ENCODE measurements at places on chromosomes 3 and 15.

GRCh38 chr3:58293516-58293915, 12.5 kb upstream of the RPP14 start:
- DNase-seq, result no peak

DNA sequence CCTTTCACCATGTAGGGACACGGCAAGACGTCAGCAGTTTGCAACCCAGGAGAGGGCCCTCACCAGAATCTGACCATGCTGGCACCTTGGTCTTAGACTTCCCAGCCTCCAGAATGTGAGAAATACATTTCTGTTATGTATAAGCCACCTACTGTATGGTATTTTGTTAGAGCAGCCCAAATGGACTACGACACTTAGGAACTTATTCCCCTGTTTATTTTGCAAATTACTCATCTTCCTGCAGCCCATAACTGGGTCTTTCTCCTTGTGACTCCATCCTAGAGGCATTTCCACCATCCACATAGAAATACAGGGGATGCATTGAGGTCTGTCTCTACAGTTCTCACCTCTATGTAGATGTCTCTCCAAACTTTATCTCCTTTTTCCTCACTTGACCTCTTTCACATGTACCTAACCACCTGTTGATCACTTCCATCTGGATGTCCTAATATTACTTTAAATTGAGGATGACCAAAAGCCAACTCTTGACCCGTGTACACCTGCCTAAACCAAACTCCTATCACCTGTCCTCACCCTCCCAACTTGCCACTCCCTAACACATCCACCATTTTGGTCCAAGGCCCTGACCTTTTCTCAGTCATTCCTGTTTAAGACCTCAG, 406.0 kb upstream of the WNT5A start:
- DNase-seq, result no peak

GRCh38 chr3:116166121-116166520, 279.2 kb downstream of the LSAMP start:
- DNase-seq, result no peak

DNA sequence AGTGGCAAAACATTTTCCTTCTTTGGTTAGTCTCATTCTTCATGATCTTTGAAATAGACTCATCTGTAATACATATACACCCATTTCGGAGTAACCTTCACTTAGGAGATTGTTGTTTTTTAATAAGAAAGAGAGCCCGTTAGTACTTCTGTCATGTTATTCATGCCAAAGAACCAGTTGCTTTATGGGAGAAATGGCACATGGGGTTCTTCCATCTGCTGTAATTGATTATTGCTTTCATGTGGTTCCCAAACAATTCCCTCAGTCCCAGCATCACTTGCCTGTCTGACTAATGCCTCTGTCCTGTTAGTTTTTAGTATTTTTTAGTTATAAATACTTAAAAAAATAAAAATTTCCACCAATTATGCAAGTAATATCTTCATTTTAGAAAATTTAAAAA, 33.8 kb upstream of the FAH start:
- DNase-seq, result no peak

- DNase-seq, result no peak
Observed at GRCh38 chr3:101865751-101866509, 16.6 kb downstream of the NFKBIZ start.

DNA sequence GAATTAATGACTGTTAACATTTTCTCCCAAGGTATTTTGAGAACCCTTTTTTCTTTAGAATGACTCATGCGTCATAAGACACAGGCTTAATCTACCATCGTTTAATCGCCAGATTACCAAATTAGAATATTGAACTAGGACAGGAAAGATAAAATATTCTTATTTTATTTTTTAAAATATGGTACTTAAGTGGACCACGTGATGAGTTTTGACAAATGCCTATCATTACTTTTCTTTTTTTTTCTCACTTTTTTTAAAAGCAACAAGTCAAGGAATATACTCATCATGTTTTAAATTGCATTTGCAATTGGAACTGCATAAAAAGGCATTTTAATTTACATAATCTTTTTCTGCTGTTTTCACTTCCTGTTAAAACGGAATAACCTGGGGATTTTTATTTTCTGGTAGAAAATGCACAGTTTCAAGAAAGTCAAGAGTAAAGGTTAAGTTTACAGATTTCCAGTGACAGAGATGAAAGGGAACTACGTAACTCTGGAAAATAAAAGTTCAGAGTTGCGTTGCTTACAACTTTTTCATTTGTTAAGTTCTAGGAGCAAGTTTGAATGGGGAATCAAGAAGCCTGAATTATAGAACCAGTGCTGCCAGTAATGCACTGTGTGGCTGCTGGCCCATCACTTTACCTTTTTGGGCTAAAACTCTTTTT, 23.6 kb downstream of the SIAH2 start:
- no peak for DNase-seq

DNA sequence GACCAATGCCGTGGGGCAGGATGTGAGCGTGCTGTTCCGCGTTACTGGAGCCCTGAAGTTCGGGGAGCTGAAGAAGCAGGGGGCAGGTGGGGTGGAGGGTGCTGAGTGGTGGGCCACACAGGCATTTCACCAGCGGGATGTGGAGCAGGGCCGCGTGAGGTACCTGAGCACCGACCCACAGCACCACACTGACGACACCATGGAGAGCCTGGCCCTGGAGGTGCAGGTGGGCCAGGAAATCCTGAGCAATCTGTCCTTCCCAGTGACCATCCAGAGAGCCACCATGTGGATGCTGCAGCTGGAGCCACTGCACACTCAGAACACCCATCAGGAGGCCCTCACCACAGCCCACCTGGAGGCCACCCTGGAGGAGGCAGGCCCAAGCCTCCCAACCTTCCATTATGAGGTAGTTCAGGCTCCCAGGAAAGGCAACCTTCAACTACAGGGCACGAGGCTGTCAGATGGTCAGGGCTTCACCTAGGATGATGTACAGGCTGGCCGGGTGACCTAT, 179.6 kb downstream of the TBC1D2B start:
- no peak for DNase-seq

DNA sequence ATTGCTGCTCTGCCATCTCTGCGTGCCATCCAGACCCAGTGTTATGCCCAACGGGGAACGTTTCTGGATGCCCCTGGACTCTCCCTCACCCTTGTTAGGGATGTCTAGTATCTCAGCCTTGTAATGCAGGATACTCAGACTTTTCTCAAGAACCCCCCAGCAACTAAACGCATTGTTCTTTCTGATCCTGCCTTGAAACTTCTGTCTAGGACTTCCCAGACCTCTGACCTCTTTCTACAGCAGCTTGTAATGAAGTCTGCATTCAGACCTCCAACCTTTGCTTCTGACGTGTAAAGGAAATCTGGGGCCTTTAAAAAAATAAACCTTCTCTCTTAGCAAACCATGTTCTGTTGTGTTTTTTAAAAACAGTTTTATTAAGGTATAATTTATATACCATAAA, 139.5 kb downstream of the KCNAB1 start:
- no peak for DNase-seq

DNA sequence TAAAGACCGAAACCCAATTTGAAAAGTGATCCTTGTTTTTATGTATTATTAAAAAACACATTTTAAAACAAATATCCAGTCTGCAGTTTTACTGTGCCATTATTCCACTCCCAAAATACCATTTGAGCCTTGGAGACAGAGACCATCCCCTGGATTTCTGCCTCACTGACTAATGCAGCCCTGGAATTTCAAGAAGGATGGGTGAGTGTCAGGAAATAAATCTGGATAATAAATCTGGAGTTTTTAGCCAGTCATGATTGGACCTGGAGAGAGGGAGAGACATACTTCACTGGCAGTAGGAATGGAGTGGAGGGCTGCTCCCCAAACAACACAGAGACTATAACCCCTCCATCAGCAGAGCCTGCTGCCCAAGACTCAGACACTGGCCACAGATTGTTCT, 123.3 kb downstream of the MYLK start:
- DNase-seq, result no peak

DNA sequence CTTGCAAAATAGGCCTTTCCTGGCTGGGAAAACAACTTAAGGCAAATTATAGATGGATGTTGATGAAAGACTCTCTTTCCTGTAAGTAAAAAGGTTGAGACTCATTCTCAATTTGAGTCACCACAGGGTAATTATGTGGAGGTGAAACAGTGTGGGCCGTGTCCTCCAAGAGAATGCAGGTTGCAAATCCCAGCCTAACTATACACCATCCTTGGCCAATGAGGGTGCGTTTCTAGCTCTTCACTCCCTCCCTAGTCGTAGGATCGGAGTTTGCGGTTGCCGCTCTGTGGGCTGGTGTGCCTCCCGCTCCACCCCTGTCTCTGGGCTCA, 259.9 kb downstream of the PLCL2 start:
- DNase-seq, result no peak

- DNase-seq, result no peak
Observed at GRCh38 chr15:81083201-81083600, 50.9 kb upstream of the CFAP161 start.

DNA sequence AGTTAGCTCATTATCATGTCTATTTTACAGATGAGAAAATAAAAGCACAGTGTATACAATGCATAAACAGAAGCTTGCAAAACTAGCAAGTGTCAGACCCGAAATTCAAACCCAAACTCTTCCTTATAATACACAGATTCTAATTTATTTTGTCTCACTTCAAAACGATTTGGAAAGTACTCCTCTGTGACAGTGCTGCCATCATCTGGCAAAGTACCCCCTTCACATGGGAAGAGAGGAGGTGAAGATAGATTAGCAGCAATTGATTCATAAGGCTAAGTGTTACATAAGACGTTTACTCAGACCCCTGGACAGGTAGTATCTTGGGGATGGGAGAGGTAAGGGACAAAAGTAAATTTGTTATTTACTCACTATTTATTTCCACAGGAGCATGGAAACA, 744.0 kb upstream of the SGO1 start:
- no peak for DNase-seq

- no peak for DNase-seq
Observed at GRCh38 chr15:39591896-39592315, 11.0 kb downstream of the THBS1 start.

DNA sequence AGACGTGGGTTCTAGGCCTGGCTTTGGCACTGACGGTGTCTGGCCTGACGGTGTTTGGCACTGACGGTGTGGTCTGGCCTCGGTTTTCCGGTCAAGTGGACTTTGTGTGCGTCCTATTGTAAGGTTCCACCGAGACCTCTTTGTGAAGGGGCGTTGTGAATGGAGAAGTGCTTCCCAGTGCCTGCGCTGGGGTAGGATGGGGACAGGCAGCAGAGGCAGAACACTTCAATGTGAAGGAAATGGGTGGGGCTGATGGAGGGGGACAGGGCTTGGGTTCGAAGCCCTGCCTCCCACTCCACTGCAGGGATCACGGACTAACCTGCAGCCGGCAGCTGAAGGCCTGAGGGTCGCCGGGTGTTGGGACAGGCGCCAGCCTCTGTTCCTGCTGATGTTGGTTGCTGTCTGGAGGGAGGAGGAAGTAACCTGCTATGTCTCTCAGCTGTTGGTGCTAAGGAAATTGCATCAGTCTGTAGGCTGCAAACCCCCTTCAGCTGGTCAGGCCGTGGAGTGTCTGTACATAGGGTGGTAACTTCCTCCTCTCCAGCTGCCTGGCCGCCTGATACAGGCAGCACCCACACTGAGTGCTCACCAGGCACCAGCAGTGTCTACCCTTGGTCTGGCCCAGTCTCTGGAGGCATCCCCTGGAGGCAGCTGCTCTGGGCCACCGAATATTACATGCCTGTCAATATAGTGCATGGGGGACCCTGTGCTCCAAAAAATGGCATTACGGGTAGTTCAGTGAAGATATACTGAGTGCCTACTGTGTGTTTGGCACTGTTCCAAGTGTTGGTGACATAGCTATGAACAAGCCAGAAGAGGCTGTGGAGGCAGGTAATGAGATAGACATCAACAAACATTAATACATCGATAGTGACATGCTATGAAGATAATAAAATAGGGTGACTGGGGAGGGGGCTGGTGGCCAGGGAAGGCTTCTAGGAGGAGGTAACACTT, 1.1 kb downstream of the TM6SF1 start:
- no peak for DNase-seq

DNA sequence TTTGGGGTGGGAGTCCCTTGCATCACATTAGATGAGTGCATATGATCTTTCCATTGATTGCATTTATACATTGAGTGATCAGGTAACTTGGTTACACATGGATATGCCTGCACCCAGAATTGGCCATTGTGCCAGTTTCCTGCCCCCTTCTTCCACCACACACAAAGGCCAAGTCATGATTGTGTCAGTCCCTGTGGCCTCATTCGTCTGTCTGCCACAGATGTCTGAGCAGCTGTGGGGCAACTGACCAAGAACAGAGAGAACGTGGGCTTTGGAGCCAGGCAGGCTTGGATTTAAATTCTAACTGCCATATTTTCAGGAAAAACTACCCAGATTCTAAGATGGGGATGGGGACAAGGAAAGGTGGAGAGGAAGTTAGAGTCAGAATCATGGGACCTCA, 27.0 kb downstream of the CCNL1 start:
- DNase-seq, result no peak

DNA sequence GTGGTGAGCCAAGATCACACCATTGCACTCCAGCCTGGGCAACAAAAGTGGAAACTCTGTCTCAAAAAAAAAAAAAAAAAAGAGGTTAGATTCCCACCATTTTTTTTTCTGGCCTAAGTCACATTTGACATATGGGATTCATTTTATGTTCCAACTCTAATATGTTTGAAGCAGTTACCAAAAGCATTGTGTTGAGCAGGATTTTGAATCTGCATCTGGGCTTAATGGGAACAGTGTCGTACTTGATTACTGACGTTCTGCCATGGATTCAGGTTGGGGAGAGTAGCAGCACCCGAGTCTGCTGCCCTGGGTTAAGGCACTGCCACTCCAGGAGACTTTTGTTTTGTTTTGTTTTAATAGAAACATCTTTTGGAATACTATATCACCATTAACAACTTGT, 348.7 kb upstream of the TBL1XR1 start:
- DNase-seq, result no peak

DNA sequence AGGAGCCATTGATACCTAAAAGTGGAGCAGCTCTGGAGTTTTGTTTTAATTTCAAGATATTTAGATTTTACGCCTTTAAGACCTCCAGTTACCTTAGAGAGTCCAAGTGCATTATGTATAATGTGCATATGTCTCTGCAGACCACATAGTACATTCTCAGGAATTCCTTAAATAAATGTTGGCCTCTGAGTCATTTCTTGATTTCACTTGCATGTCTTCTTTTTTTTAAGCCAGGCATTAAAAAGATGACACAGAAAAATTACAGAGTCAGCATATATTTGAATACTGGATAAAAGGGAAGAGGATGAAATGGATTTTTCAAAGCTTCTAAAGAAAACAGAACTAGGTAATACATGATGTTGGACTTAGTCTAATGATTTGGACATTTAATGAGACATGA, 125.2 kb downstream of the TMCO5A start:
- no peak for DNase-seq

DNA sequence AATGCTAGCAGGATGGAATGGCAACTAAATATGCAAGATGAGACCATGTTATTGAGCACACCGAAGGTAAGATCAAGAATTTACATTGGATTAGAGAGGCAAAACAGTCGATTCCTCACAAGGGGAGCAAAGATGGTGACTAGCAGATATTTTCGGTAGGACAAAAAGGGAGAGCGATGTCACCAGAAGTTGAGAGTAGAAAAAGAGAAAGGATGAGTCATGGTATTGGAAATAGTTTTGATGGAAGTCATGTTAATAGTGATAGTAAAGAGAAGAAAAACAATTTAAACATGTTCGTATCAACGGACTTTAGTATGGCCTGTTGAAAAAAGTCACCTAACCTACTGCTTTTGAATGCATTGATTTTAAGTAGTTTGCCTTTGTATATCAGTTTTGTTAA, 55.0 kb downstream of the UBE2E2 start:
- no peak for DNase-seq

GRCh38 chr3:169640467-169641148, 22.9 kb downstream of the MECOM start:
- DNase-seq, result no peak

- DNase-seq, result no peak
Observed at GRCh38 chr3:86996261-86996955, 5.5 kb upstream of the VGLL3 start.

GRCh38 chr3:186566772-186567071, 417 bp downstream of the TBCCD1 start:
- DNase-seq, result no peak
